OCI-M1 (cell line): ENCODE measurements at places on chromosomes 12 and 14.
A peak's percentile ranks its signal among the peaks of the same experiment; 100 is the strongest.

- peak; percentile 89 for DNase-seq
Observed at GRCh38 chr14:78319887-78320635, 149.9 kb downstream of the NRXN3 start.

DNA sequence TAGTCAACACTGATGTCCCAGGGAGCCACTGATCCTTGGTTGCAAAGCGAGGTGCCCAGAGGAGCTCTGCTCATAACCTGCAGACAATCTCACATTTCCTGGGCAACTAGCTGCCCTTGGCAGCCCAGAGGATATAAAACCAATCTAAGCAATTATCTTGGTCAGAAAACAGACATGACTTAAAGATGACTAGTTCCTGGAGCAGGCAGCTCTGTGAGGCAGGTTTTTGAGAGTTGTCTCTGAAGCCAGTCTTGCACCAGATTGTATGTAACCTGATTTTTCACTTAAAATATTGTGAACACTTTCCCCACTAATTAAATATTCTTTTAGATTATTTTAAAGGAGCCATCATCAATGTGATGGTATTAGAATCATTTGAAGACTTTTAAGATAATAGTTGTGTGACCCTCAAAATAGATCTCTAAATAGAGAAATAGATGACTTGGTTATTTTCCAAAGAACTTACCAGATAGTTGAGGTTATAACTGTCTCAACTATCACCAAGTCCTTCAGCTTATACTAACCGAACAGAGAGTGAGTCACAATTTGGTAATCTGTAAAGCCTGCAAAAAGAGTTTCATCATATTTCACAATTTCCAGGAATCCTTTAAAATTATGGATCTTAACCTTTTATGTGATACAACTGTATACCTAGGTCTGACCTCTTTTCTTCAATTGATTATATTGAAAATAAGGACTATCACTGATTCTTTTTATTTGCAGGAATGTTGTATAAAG, 75.9 kb downstream of the LIN7A start:
- DNase-seq, result peak; percentile 13

GRCh38 chr14:80770114-80770908, 171.2 kb downstream of the CEP128 start:
- no peak for DNase-seq

DNA sequence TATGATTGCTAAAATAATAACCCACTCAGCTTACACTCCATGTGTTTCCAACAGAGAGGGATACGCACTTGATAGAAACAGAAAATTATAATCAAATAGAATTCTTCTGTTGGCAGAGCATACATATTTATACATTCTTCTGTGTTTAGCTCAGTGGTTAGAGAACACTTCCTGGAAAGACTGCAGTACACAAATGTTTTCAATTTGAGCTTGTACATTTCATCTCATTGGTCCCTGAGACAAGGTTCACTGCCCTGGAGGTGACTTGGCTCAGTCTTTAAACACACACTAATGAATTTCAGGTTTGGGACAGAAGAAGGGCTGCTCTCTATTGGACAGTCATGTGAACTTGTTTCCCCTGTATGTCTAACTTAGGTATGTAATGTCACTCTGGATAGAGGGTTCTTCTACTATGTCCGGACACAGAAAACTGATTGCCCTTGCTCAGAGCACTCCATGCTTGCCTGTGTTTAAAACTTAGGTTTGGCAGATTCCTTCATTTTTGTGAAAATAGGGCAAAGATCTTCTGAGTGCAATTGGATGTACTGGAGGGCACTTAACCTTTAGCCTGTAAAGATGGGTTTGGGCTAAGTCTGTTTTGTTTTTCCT, 22.9 kb downstream of the PROX2 start:
- no peak for DNase-seq

GRCh38 chr12:98418357-98419075, 96.9 kb upstream of the TMPO start:
- DNase-seq, result peak; percentile 74

GRCh38 chr14:86310611-86311010, 780.7 kb downstream of the FLRT2 start:
- no peak for DNase-seq

DNA sequence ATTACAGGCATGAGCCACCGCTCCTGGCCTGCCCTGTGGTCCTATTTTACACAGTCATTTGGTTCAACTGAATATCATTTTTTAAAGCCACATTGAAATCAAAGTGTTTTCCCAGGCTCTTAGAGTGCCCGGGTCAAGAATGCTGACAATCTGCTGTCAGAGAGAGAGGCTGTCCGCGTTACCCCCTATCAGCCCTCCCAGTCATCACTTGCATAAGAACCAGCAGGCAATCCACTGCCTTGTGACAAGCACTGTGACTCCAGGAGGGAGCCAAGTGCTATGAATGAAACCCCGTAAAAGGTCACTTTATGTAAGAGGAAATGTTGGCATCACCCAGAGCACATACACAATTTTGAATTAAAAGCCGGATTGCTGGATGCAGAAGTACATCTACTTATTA, 13.5 kb downstream of the PHLDA1 start:
- DNase-seq, result no peak

DNA sequence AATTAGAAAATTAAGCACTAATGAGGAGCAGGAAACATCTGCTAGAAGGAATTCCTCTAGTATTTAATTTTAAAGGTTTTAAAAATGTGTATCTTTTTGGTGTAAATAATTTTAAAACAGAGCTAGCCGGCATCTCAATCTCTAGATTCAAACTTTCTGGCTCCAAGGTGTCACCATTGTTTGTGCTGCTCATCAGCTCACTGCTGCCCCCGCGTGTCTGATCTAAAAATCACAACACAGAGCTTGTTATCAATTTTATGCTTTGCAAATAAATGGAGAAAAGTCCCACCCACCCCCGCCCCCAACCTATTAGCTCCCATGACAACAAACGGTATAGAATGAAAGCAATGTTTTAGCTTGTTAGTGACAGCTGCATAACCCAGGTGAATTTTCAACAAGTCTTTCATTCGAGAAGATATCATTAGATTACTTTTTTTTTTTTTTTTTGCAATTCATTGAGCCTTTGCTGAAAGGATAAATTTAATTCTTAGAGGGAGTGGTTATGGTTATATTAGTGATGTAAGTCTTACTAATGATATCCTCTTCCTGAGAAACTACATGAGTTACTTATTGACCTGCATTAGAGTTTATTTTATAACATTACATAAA, 11.3 kb upstream of the ABHD12B start:
- DNase-seq, result peak; percentile 84

GRCh38 chr12:100528471-100529127, 44.9 kb upstream of the GAS2L3 start:
- DNase-seq, result no peak

GRCh38 chr12:102408487-102409297, 71.7 kb downstream of the IGF1 start:
- peak; percentile 32 for DNase-seq

GRCh38 chr12:30796891-30797371, 42.2 kb upstream of the CAPRIN2 start:
- DNase-seq, result no peak

DNA sequence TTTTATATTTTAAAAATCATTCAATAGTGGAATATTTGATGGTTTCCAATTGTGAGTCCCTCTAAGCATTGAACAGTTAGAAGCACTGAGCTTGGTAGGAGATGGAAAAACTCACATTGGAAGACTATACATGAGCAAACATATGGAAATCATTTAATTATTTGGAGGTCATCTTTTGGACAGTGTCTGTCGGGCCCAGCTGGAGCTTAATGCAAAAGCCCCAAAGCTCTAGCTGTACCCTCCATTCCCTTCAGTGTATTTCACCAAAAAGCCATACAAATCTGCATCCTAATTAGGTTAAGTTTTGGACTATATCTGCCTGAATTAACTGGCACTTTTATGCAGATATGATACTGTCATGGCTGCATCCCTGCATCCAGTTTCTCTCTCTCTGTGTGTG, 365.7 kb downstream of the FLRT2 start:
- no peak for DNase-seq

GRCh38 chr12:124550123-124551089, 17.0 kb downstream of the NCOR2 start:
- DNase-seq, result no peak

GRCh38 chr12:23473071-23473470, 476.4 kb downstream of the SOX5 start:
- DNase-seq, result no peak

DNA sequence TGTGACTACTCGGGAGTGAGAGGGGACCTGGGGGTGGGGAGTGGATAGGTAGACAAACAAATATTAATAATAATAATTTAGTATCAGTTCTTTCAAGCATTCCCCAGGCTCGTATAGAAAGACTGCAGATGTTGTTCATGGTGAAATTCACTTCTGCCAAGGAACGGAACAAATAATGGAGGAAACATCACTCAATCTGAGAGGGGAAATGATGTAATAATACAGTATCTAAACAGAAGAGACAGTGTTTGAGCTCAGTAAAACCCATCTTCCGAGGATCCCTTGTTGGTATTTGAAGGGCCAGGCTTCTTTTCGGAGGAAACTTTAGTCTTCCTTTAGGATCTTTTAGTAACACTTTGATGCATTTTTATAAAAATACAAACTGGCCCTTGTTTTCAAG, 114.2 kb downstream of the KCNK10 start:
- no peak for DNase-seq

DNA sequence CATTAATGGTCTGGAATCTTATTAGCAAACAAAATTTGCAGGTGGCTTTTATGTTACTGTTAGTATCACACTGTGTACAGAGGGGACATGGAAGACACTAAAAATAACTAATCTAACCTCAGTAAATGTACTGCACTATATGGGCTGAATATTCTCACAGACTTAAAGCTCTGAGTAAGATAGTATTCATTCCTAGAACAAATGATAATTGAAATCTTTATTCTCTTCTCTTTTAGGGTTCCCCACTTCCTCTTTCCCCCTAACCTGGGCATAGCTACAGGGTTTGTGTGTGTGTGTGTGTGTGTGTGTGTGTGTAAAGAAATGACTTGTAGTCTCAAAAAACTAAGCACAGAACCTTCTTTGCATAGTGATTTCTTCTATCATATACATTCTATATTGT, 21.4 kb upstream of the HECTD1 start:
- DNase-seq, result peak; percentile 80

DNA sequence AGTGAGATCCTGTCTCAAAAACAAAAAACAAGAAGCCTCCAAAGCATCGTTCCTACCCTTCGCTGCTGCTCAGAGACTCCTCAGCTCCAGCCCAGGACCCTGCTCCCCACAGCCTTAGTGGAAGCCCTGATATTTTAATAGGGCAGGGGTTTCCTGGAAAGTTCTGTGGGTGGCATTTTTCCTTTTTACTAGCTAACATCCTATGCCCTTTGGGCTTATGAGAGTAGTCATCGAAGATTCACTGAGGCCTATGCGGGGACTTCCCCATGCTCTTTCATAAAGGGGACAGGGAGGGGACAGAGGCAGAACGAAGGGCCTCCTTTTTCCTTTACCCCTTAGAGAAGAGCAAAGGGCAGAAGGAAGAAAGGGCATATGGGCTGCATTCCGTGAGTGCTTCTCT, 8.3 kb downstream of the LAG3 start:
- no peak for DNase-seq

- peak; percentile 30 for DNase-seq
Observed at GRCh38 chr14:64758691-64759554, 54.7 kb downstream of the PLEKHG3 start.

- no peak for DNase-seq
Observed at GRCh38 chr12:130984183-130985058, 30.7 kb downstream of the ADGRD1 start.

GRCh38 chr12:1473418-1473817, 121.0 kb downstream of the FBXL14 start:
- peak; percentile 9 for DNase-seq

DNA sequence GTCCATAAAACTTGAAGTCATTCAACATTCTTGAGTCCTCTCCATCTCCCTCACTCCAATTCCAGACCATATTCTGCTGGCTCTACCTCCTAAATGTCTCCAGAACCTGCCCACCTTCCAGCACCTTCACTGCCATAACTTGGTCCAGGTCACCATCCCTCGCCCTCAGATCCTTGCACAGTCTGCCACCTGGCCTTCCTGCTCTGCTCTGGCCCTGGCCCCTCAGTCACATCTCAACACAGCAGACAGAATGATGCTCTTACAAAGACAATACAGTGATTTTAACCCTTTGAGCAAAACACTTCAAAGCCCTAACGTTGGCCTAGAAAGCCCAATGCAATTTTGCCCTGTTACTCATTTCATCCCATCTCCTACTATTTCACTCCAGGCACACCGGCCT, 81.8 kb upstream of the PDZRN4 start:
- no peak for DNase-seq

- peak; percentile 71 for DNase-seq
Observed at GRCh38 chr12:45730348-45731189, 1.1 kb downstream of the ARID2 start.

DNA sequence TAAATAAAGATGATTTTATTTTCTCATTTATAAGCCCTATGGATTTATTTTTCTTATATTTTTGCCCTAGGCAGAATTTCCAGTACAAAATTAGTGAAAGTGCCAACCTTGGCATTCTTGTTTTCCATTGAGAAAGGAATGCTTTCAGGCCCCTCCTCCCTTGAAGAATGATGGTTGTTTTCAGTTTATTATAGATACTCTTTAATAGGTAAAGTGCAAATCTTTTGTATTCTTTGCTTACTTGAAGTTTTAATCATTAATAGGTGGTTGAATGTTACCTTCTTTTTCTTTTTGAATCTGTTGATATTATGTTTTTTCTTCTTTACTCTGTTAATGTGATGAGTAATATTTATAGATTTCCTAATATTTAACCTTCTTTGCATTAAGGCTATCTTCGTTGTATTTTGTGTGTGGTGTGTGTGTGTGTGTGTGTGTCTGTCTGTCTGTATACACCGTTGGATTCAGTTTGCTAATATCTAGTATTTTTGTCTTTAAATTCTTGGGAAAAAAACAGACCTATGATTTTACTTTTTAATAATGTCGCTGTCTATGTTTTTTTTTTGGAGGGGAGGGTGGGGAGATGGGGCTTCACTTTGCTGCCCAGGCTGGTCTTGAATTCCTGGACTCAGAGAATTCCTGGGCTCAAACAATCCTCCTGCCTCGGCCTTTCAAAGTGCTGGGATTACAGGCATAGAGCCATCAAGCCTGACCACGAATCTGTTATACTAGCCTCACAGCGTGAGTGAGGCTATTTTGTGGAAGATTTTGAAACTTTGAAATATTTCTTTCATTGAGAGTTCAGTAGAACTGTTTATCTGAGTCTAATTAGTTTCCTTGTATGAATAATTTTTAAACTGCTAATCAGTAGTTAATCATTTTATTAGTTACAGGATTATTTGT, 13.5 kb downstream of the SRGAP1 start:
- DNase-seq, result no peak
